ENCODE measurements at places on chromosomes 4 and X.

DNA sequence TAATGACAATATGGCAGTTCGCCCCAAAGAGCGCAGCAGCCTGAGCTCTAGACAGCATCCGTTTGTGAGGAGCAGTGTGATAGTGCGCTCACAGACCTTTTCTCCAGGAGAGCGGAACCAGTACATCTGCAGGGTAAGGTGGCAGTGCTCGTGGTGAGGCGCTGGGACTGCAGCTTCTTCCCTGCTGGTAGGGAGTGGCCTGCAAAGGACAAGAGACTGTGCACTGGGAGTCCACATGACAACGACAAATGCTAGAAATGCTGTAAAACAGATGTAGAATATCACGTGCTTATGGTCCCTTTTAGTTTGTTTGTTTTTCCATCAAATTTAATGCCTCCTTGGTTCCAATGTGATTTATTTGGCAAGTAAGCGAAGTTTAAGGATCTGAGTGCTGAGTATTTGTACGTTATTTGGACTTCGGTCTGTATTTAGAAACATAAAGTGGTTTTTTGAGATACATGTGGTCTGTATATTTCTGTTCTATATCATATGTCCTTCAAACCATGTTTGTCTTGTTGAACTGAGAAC, 35.8 kb downstream of the CLDN22 start:
- no peak for DNase-seq

GRCh38 chr4:40769266-40769665, 19.5 kb downstream of the NSUN7 start:
- no peak for DNase-seq

DNA sequence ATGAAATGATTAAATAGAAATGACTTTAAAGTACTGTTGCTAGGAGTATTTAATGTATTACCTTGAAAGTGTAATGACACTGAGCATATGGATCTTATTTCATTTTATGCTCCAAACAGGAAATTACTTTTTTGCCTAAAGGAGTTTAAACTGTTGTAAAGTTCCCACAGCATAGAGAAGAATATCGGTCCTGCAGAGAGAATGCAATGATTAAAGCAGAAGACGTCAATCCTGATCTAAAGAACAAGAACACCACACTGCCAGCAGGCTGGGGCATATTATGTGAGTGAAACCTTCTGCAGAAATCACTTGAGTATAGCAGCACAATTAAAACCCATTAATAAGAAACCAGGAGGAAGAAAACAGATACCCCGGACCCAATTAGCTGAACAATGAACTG, 72.8 kb upstream of the CAMK2D start:
- DNase-seq, result no peak

DNA sequence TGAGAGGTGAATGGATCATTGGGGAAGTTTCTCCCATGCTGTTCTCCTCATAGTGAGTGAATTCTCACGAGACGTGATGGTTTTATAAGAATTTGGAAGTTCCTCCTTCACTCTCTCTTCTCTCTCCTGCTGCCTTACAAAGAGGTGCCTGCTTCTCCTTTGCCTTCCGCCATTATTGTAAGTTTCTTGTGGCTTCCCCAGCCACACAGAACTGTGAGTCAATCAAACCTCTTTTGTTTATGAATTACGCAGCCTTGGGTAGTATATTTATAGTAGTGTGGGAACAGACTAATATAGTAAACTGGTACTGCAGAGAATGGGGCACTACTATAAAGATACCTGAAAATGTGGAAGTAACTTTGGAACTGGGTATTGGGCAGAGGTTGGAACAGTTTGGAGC, 7.8 kb upstream of the CTAG2 start:
- DNase-seq, result no peak

DNA sequence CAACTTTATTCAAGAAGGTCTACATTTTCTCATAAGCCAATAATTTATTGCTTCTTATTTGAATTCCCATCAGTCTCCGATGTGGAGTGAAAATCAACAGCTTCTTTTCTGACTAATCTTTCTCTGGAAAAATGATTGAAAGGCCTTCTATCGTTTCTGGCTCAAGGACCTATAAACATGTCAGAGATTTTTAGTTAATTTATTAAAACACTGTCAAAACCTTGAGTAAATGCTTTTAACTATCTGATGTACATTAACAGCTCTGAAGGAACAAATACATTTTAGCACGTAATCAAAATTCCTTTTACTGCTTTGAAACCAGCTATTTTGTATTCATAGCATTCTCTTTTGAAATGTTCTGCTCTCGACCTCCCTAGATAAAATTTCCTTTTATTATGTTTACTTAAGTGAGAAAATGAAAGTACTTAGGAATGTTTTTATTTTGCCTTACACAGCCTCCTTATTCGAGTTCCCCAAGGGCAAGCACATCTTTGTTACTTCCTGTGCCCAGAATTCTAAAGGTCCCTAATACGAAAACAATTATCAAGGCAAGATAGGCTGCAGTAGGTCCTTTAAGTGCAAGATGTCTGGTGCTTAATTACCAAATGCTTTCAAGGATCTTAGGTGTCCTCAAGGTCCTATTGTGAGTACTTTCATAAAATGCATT, 3.1 kb upstream of the ZFX start:
- no peak for DNase-seq

GRCh38 chr4:174853629-174854028, 24.6 kb upstream of the GLRA3 start:
- DNase-seq, result no peak

- no peak for DNase-seq
Observed at GRCh38 chrX:11893933-11894710, 136.1 kb downstream of the MSL3 start.

- no peak for DNase-seq
Observed at GRCh38 chr4:176981551-176981950, 188.8 kb upstream of the VEGFC start.

DNA sequence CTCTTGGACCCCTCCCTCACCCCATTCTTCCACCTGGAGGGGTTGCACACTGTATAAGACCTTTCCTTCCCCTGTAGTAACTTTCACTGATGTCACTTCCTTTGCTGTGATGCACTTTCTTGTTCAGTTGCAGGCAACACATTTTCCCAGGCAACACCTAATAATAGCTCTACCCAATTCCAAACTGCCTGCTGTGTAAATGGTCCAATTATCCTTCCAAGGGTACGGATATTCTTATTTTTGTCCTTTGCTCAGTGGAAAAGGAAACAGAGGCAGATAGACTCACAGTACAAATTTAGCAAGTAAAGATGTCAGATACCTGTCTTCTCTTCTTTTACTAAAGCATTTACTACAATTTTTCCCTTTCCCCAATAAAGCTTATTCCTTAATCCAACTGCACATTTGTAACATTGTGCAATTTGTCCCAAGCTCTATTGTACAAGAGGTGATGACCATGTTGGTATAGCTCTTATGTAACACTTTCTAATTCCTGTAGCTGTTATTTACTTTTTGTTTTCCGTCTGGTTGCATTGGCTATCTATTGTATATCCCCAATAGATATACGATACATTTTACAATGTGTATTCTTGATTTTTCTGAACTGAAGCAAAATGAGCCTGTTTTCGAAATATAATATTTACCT, 69.1 kb upstream of the NPFFR2 start:
- DNase-seq, result no peak

GRCh38 chr4:39937683-39938268, 39.9 kb downstream of the PDS5A start:
- no peak for DNase-seq

GRCh38 chr4:140257461-140258305, 103.7 kb upstream of the MAML3 start:
- DNase-seq, result no peak

DNA sequence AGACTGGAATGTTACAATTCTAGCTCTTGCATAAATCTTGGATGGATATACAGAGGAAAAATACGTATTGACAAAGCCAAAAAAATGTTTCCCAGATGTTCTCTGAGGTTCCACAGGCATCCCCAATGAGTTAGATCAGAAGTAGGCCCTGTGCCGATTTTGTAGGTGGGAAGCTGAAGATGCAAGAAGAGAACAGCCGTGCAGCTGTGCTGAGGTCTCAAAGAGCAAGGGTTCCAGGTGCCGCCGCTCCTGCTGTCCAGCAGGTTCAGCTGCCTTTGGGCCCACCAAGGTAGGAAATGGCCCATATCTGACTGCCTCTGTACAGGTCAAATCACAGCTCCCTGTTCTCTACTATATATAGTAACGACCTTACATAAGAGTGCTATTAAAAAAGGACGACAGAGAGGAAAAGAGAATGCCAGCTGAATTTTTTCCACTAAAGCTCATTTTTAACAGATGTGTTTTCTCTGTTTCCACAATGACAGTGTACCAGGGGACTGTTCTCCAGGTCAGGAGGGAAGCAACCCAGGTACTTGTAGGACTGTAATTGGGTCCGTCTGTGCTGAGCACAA, 155.6 kb downstream of the CBR4 start:
- DNase-seq, result no peak

DNA sequence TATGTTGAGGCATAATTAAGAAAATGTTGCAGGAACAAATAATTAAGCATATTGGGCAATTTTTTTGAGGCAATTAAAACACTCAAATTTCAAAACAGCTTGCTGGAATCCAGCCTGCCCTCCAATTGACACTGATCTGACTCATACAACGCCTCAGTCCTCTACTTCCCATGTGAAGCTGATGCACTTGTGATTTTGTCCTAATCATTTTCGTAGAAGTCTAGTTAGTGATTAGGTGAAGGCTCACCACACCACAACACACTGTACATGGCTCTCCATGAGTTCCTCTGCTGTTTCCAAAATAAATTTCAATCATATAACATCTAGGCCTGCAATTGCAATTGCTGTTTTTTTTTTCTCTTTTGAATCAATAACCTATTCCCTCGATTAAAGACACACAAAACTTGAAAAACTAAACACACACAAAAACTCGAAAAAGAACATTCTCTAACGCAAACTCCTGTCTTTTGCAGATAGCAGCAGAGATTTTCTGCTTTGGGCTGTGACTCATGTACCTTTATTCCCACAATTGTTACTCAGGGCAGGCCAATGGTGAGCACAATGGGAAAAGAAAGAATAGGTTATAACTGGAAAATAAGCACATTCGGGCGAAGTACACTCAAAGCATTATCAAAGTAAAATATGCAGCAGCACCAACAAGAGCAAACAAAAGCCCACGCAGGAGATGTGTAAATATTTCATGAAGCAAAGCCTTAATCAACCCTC, 1.7 kb downstream of the GPRIN3 start:
- no peak for DNase-seq

- no peak for DNase-seq
Observed at GRCh38 chrX:16785247-16786138, 773 bp upstream of the TXLNG start.

GRCh38 chr4:122759639-122760310, 27.3 kb downstream of the BBS12 start:
- no peak for DNase-seq

DNA sequence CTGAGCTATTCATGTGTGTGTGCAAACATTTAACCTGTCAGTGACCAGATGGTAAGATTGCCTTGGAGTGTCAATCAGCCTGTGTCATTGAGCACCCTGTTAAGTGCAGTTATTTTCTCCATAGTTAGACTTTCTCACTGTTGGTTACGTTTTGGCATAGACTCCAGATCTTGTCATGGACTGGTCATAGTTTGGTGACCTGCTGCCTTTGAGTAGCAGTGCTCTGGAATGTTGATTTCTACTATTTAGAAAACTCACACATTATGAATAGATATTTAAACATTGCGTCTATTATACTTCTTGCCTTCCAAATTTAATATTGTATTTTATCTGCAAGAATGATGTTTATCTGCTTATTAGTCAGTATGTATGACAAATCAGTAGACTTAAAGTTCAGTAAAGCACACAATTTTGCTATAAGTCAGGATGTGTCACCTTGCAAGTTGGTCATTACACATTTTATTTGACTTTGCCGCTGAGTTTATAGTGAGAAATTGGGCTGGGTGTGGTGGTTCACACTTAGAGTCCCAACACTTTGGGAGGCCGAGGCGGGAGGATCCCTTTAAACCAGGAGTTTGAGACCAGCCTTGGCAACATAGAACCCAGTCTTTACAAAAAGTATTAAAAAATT, 42.4 kb downstream of the KIAA0232 start:
- no peak for DNase-seq

DNA sequence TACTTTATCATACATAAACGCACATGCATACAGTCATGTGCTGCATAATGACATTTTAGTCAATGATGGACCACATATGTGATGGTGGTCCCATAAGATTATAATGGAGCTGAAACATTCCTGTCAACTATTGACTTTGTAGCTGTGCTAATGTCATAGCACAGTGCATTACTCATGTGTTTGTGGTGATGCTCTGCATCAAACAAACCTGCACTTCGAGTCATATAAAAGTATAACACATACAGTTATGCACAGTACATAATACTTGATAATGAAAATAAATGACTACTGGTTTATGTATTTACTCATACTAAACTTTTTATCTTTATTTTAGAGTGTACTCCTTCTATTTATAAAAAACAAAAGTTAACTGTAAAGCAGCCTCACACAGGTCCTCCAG, 60.5 kb upstream of the MCUB start:
- DNase-seq, result no peak

DNA sequence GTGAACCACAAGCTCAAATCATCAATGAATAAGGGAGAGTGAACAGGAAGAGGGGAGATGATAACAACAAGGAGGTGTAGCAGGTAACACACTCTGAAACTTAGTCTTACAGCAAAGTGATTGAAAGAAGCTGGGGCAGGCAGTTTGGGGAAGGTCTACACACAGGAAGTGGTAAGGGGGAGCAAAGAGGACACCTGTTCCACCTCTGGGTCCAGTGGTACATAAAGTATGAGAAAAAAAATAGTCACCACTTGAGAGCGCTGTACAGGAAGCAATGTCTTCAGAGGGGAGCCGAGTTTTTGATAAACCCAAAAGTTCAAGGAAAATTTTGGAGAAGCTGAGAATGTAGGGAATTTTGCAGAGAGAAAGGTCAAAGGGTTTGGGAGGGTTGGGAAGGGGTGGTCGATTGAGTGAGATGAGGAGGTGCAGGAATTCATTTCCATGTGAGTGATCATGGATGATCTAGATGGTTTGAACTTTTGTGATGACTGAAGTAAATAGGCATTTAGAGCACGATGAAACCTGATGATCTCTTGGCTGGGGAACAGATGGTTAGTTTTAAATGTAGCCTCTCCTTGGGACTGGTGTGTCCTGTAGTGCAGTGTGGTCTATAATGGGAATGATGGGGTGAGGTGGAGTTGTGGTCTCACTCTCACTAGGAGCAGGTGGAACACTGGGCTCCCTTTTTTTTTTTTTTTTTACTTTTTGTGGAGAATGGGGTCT, 142.0 kb downstream of the RBMX2 start:
- no peak for DNase-seq

DNA sequence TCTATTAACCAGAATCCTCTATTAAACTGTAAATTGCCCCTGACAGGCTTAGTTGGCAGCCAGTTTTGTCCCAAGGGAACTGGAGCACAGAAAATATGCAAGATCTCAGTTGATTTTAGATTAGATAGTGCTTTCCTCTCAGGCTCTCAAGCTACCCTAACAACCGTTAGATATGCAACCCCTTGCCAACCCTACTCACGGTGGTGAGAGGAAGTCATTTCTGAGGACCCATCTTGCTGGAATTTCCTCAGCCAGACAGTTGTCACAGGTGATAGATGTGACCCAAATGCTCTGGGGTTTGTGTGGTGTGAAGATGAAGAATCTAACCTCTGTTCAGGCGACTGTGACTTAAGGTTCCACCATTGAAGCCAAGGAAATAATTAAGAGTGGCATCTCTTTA, 447.1 kb downstream of the MID1IP1 start:
- no peak for DNase-seq
